ENCODE measurements at places on chromosomes 12 and 14.

DNA sequence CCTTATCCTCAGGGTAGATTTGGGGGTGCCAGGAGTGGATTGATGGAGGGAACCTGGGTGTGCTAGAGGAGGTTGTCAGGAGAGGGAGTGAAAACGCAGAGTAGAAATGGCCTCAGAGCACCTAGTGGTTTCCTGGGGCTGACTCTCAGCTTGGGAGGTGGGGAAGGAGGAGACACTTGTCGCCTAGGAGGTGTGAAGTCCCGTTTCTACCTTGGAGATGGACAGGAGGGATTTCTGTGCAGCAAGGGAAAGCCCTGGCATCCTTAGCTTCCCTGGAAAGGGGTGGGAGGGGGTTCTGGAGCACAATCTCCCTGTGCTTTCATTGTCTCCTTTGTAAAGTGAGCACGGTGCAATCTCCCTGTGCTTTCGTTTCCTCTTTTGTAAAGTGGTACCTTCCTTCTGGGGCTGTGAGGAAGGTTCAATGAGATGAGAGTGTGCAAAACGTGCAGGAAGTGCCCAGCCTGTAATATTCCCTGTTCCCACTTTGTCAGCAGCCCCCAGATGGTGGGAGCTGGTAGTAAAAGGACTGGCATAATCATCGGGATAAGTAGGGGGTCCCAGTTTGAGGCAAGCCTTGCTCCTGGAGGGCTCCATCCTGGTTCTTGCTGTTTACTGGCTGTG lies 1.6 kb downstream of the OAS3 start:
- no peak for DNase-seq

DNA sequence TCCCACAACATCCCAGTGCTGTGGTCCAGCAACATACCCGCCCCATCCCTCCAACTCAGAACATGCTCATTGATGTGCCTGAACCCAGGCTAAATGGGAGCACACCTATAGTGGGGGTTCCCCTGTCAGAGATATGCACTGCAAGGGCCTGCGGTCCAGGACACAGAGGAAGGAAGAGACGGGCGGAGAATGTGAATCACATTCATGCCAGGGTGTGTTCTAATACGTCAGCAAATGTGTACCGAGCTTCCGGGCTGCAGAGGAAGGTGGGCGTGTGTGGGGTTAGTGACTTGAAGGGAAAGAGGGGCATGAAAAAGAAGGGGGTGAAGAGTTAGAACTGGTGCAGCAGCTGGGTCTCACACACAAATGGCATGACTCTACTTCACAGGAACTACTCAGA lies 83.7 kb downstream of the DPF3 start:
- no peak for DNase-seq

DNA sequence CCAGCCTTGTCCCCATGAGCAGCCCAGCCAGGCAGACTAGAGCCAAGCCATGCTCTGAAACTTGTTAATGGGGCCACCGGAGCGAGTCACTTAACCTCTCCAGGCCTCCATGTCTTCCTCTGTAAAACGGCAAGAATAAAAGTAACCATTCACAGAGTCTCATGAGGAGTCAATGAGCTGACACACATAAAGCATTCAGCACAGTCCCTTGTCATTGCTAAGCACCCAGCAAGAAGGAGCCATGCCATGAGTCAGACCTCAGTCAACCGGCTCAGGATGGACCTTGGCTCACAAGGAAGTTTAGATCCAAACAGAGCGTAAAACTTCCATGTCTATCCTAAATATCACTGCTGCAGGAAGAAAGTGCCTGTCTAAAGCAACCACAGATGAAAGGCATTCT lies 10.6 kb downstream of the FICD start:
- no peak for DNase-seq

DNA sequence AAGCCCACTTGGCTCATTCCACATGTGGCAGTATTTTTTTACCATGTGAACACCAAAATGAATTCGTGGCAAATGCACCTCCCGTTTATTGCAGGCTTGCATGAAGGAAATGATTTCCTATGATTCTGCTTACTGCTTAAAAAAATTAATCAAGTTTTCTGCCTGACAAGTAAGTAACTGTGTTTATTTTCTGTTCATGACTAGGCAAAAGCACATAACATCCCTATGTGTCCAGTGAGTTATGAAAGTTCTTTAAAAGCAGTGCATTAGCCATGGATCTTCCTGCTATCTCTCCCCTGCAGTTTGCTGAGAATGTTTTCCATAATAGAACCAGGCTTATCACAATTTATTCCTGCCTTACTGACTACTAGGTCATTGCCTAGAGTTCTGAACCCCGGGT lies 20.4 kb downstream of the GPR65 start:
- no peak for DNase-seq

- DNase-seq, result no peak
Measured at GRCh38 chr12:47247418-47247817, 167.7 kb upstream of the AMIGO2 start.
